AG04449 (cell line): ENCODE measurements at places on chromosomes 1 and 21.

DNA sequence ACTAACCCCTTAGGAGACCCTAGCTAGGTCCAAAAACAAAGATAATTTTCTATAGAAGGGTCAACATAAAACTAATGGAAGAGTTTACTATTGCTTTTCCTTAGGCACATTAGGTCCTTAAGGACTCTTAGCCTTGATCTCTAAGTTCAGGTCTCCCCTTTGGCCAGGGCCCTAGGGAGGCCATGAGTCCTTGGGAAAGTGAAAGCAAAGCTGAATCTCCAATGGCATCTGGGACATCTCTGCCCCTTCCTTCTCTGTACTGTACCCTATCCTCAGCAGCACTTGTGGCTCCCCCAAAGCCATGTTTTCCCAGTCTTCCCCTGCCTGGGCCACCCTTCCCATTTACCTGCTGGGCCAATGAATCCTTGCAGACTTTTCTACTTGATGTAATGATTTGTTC lies 14.3 kb downstream of the IER5 start:
- no peak for DNase-seq

- no peak for DNase-seq
Measured at GRCh38 chr1:162212713-162213112, 143.2 kb downstream of the NOS1AP start.

- DNase-seq = no peak
Measured at GRCh38 chr1:222040121-222040805, 298.4 kb upstream of the DUSP10 start.

GRCh38 chr1:69263921-69264391 lies 303.8 kb upstream of the LRRC7 start:
- no peak for DNase-seq
